ENCODE measurements at places on chromosomes 1 and 21.

GRCh38 chr1:33763406-33763805 is 100.5 kb upstream of the HMGB4 start:
- no peak for DNase-seq

- peak; percentile 81 for DNase-seq
These were observed 105.1 kb upstream of the PDE4B start for GRCh38 chr1:65687428-65688214.

DNA sequence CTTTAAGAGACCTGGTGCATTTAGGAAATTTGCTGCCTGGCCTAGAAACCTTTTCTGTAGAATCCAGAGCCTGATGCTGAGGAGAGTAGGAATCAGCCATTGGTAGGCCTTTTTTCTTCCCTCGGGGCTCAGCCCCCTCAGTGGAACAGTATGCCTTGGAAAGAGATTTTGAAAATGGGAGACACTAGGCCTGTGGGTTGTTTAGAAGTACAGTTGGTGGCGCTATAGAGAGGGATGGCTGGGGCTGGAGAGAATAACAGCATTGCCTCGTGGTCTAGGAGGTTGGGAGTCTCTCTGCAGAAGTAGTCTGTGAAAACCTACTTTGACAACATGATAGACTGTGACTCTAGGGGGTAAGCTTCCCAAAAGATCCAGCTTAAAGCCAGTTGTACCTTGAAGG is 8.2 kb downstream of the KIF2C start:
- DNase-seq: no peak

- peak; percentile 42 for DNase-seq
These were observed at the start of gene TPM3 for GRCh38 chr1:154191990-154192461. Gene TPM3 (minus strand): TSS chr1:154192100. CDS start chr1:154192018, 82 bp downstream.

GRCh38 chr1:112322983-112323678 is 72.9 kb upstream of the CTTNBP2NL start:
- DNase-seq: no peak

- DNase-seq: no peak
These were observed 180.2 kb downstream of the PBX1 start for GRCh38 chr1:164739189-164739588.

GRCh38 chr1:32684167-32684811 is 18.3 kb downstream of the SYNC start:
- DNase-seq: no peak

DNA sequence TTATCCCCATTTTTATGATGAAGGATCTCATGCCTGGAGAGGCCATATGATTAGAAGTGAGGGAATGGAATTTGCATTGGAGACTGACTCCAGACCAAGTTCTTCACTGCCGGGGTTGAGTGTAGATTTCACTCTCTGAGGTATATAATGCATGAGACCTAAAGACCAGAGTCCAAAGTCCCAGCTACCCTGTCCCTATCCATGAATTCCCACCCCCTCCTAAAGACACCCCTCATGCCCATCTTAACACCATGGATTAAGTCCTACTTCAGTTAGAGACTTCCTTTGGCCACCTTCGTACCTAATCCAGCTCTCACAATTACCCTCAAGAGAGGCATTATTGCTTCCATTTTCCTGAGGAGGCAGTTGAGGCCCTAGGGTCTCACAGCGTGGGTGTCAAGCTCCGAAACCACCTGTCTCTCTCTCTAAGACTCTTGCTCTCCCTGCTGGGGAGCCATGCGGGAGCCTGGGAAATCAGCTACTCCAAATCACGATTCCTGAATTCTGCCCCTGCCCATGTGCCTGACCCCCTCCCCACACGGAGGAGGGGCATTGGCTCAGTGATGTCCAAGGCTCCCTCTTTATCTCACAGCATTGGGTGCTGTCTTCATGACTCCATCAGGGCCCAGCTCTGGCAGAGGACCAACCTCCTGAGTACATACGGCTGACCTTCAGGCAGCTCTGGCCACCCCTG is 11.7 kb upstream of the FOXO6 start:
- DNase-seq: no peak

DNA sequence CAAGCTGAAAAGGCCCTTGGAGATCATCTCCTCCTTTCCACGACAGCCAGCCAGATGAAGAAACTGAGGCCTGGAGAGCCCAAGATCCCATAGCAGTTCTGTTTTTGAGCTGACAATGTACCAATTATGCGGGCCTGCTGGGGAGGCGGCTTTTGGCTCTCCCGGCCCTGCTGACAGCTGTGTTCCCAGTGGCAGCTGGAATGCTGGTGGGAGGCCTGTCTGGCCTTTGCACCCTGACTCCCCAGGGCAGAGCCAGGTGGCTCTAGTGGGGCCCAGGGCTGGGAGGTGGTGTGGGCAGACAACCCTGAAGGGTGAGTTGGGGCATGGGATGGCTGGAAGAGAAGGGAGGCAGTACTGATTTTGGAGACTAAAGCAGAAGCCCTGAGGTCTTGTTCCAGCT is 30.7 kb upstream of the WASF2 start:
- DNase-seq: no peak

DNA sequence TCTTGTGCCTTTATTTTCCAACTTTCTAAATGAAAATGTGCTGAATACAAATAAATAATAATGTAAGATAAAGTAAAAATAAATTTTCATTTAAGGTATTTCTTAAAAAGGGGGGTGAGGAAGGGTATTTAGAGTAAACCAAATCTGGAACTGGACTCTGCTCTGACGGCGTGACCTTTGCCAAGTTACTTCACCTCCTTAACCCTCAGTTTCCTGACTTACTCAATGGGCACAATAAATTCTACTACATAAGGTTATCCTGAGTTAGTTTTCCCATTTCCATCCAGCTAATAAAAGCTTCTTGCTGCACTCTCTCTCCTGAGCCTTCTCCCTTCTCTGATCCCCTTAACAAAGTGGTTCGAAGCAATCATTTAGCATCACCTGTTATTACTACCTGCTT is 93.9 kb downstream of the NID1 start:
- no peak for DNase-seq

DNA sequence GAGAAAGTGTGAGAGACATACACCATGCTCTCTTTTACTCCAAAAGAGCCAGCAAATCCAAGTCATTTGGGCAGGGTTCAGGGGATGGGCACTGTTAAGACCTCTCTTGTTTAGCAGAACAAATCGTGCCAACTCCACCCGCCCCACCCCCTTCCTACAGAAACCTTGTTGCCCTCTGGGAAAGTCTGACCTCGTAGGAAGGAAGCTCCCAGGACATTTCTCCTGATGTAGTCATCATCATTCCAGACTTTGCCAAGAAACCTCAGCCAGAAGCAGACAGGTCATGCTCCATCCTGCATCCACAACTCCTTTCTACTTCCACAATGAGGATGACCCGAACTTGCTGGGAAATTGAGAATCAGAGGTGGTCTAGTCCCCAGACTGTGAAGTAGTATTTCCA is 57.7 kb downstream of the UBE2T start:
- DNase-seq: no peak

DNA sequence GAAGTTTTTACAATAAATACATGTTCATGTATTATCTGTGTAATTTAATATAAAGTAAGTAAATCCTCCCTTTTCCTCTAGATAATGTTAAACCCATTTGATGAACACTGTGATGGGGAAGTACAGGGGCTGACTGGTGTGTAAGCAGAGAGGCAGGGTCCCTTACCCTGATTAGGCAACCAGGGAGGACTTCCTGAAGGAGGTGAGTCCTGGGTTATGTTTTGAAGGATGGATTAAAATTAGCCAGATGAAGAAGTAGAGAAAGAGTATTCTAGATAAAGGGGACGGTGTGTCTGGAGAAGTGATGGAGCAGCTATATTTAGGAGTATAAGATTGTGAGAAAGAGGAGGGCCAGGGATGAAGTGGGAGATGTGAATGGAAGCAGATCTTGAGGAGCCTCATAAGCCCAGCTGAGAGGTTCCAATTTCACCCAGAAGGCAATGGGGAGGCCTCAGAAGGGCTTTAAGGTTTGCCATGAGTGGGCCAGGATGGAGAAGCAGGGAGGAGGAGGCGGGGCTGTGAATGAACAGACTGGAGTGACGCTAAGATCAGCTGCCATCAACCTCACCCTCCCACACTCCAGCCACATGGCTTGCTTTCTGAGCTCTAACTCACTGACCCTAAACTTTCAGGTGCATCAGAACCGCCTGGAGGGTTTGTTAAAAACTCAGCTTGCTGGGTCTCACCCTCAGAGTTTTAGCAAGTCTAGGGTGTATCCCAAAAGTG is 30.9 kb upstream of the ID3 start:
- DNase-seq: no peak

DNA sequence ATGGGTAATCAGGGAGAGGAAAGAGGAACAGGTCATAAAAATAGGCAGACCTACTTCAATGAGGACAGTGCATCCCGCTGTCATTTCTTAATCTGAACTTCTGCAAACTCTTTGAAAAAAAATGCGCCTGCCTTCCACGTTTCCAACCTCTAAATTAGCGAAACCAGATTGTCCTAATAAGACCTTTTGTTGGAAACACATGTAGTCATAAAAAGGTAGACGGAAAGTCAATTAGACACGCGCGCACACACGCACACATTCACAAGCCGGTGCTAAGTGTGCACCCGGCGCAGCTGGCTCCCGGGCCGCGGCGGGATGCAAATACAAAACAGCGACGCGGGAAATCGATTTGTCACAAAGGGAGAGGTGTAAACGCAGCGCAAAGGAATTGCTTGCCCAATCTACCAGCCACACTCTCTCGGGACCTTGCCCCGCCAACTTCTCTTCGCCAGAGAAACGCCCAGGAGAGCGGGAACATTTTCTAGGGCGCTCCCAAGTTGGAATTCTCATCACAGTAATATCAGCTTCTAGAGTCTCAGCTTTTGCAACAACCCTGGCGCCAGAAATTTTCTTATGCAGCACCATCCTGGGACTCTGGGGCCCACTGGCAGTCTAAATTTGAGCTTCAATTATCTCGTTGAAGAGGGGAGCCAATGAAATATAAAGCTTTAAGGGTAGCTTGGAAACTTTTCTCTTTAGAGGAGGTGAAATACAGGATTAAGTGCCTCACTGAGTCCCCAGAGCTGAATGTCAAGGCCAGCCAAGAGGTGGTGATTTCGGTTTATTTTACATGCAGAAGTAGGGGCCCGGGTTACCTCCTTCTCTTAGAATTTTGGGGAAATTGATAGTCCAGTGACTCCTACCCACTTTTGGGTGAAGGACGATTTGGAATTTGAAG is 4.5 kb downstream of the PRRX1 start:
- no peak for DNase-seq
